H4 (cell line): ENCODE measurements at places on chromosomes 4 and X. TPM values are rescaled to one million over a fixed set of nuclear protein-coding genes. Genes with fewer than 3 reads are reported as not detected.

Gene TRAM1L1
- 7.2 and 12.2 TPM in 2 replicates for total RNA-seq

Gene SSX5
- total RNA-seq: not detected in 2 replicates

Gene CENPC
- total RNA-seq: 8.3 and 11.6 TPM in 2 replicates

Gene RHOXF2
- total RNA-seq: not detected in 2 replicates

Gene TMEM164
- 13.5 and 17.4 TPM in 2 replicates for total RNA-seq

Gene RIBC1
- total RNA-seq: 0.70 and 1.2 TPM in 2 replicates
